Vagina (tissue), 2 donors: ENCODE measurements at places on chromosomes 4 and X.

GRCh38 chrX:97846718-97847237, 963.1 kb downstream of the RPA4 start:
- DNase-seq, result no peak

DNA sequence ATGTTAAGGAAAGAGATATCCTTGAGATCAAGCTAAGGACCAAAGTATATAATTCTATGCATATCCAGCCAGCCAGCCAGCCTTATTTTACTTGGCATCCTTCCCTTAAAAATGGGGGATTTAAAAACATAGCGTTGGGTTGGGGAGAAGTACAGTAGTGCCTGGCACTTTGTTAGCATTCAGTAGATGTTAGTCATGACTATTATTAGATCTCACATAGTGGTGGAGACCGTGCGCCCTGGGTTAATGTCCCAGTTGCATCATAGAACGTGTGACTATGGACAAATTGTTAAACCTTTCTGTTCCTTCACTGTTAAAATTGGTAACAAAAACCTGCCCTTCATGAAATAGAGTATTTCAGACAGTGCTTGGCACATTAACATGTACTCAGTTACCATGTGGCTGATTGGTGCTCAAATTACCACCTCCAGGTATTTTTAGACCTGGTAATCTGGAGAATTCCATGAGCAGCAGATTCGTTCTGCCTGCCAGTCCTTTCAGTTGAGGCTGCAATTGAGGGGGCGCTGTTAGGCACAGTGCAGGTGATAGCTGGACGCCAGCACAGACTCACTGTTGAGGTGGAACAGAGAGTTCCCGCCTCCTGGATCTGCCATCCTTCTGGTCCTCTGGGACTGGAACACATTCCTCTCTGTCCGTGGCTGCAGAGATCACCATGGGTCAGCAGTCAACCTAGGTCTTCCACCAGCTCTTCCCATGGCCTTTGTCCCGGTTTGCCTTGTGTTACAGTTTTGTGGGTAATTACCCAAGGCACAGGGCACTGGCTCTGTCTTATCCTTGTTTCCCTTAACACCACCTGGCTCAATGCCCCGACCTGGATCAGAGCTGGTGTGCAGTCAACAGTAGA, 31.7 kb downstream of the RBBP7 start:
- DNase-seq, result no peak

DNA sequence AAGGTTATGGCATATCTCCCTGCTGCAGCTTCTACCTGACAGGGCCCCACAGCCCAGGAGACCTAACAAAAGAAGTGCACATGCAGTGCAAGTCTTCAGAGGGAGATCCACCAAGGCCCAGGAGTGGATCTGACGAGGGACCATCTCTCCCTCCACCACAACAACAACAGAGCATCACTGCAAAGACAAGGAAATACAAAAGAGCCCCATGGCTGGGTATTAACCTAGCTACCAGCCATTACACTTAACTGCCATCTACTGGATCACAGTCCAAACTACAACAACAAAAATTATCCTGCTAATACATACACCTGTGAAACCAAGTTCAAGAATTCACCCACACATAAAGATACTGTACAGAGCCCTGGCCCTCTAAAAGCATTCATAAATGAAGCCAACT, 280.2 kb upstream of the SLC7A11 start:
- DNase-seq, result no peak

GRCh38 chrX:152819732-152820131, 10.8 kb downstream of the CETN2 start:
- DNase-seq, result no peak

DNA sequence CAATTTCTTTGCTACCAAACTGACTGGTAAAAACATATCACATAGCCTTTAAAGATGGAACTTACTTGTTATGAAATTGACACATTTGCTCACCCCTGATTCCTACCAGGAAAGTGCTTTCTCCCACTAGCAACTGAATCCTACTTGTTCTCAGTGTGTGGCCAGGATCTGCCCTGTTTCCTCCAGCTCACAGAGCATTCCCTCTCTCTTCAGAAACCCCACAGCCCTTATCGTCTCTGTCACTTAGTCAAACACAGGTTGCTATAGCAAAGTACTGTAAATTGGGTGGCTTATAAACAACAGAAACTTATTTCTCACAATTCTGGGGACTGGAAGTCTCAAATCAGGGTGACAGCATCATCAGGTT, 265.2 kb upstream of the BOD1L1 start:
- DNase-seq, result no peak

GRCh38 chr4:140736669-140737343, 19.4 kb downstream of the TBC1D9 start:
- no peak for DNase-seq

- DNase-seq, result no peak
Measured at GRCh38 chr4:60655356-60655755, 544.8 kb upstream of the ADGRL3 start.

- DNase-seq, result no peak
Measured at GRCh38 chr4:146458594-146458993, 63.1 kb downstream of the SLC10A7 start.

- DNase-seq, result no peak
Measured at GRCh38 chr4:152680988-152681603, 1.3 kb upstream of the TMEM154 start.

- DNase-seq, result no peak
Measured at GRCh38 chr4:101345596-101346350, 1.6 kb downstream of the PPP3CA start.

GRCh38 chr4:175070444-175070843, 152.3 kb downstream of the ADAM29 start:
- no peak for DNase-seq

GRCh38 chr4:178296669-178297068, 854.4 kb upstream of the AGA start:
- no peak for DNase-seq

DNA sequence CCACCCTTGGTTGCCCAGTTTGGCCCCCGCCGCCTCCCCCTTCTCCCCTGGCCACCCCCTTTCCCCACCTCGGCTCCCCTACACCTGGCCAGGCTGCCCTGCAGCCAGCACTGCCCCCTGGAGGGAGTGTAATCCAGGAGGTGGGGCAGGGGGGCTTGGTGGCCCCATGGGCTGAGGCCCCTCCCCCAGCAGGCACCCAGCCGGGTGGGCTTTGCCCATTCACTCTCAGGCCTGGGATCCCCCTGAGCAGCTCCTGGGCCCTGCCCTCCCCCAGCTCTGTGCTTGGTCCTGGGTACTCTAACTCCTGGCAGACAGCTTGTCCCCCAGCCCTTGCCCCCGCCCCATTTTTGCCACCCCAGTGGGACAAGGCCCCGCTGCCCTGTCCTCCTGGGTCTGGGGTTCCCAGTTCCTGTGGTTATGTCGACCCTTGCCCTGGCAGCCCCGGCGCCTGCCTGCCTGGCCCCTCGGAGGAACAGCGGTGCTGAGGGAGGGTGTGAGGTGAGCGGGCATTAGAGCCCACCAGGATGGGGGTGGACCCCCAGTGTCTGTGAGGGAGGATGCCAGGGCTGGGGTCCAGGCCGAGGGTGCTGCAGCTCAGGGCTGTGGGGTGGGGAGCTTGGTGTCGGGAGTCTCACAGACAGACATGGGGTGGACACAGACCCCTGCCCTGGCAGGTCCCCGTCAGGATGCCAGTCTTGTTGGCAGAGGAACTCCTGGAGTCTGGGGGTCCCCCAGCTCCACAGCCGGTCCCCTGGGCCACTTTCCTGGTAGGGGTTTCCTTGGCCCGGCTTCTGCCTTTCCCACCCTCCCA, 10.2 kb downstream of the NAT8L start:
- no peak for DNase-seq

DNA sequence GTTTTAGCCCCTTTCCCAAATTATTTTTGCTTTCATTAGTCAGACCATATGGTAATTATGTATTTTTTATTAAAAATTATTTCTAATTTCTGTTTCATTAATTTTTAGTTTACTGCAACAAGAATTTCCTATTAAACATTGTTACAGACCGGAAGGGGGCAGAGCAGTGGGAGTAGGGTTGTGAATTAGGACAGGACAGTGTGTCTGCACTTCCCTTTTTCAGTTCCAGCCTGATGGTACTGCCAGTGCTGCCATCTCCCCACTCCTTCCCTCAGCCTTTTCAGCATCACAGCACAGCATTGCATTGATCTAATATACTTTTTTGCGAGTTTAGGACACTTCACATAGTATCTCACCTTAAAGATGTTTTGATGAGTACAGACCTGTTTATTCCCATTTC, 76.5 kb downstream of the STIM2 start:
- DNase-seq, result no peak

GRCh38 chr4:60345392-60345791, 854.7 kb upstream of the ADGRL3 start:
- no peak for DNase-seq

DNA sequence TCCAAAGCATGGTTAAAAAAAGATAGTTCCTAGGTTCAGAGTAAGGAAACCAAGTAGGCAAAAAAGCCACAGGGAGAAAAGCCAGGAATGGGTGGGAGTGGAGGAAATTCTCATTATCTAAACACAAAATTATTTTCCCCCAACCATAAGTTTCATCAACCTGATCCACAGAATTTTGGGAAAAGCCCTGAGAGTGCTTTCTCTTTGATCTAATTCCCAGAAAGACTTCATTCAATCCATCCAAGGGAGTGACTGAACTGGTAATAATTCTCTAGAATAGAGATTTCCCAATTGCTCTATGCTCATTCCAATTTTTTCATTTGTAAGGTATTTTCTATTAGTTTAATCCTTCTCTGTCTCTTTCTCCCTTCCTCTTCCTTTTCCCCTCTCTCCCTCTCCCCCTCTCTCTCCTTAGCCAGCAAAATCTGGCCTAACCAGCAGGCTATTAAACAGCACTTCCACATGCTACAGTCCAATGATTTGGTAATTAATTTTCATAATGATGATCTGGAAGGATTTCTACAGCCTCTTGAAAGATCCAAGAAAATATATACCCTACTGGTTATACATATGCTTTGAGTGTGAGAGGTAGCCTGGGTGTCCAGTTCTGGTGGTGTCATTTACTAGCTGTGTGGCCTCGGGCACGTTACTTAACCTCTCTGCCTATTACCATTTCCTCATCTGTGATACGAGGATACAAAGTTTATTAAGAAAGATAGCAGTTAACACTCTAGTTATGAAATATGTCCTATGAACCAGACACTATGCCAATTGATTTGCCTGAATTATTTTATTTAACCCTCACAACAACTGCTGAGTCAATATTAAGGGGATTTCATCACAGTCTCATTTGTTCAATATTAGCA, 251.5 kb upstream of the RASGEF1B start:
- no peak for DNase-seq

- no peak for DNase-seq
Measured at GRCh38 chr4:119093042-119093827, 42.4 kb upstream of the MYOZ2 start.

- DNase-seq, result no peak
Measured at GRCh38 chrX:30183554-30183953, 31.8 kb upstream of the MAGEB2 start.

DNA sequence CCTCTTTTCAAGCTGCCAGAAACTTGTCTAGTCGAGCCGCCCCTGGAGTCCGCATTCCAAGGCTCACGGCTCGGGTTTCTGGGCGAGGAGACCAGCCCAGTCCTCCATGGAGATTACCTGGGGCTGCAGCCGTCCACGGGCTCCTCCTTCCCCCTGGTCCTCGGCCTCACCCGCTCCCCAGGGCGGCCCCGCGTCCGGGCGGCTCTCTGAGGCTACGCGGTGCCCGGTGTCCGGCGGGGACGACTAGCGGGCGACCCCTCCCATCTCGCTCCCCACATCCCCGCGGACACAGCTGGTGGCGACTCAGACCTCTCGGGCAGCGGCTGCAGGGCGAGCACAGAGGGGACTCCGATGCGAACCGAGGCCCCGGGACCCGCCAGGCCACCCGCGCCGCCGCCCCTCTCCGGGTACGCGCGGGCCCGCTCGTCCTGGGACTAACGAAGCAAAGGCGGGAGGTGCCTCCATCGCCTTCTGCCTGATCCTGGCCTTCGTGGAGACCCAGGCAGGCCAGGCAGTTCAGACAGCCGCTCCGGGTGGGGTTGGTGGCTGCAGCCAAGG, 159.4 kb downstream of the TRAM1L1 start:
- no peak for DNase-seq

DNA sequence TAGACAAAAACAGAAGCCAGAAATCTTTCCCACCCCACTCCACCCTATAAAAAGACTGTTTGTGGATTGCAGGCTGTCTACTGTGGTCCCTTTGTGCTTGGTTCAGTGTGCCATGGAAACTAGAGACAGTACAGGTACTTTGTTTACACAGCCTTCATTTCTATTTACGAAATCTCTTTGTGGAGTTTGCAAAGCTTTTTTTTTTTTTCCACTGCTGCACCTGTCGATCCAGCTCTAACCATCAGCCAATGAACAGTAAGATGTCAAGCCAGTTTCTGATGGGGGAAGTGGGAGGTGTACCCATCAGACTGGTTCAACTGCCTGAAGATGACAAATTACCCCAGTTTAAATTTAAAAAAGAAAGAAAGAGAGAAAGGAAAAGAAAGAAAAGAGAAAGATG, 20.2 kb upstream of the LRBA start:
- DNase-seq, result no peak

DNA sequence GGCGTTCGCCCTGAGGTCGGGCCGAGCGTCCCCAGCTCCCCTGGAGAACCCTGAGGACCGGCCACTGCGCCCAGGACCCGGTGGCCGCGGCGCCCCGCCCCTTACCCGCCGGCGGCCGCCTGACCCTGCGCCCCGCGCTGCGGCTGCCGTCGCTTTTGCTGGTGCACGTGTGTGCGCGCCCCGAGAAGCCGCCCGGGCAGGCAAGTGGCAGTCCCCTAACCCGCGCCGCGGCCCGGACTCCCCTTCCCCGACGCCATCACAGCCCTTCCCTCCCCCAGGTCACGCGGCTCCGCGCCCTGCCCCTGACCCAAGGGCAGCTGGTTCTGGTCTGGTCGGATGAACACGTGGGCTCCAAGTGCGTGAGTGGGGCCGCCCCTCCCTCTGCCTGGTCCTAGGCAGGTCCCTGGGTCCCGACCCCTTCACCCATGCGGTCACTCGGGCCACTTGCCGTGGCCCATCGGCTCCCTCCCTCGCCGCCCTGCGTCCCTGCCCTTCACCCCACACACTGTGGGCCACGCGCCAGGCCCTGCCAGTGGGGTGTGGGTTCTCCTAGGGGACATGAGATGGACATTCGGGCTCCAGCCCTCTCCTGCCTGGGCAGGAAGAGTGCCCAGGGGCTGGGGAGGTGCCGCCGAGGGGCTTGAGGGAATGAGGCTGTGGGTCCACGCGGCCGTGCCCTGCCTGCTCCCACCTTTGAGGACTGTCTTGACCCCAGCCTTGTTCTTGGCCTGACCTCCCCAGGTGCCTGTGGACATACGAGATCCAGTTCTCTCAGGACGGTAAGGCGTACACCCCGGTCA, 8.0 kb upstream of the FGFRL1 start:
- DNase-seq, result no peak

GRCh38 chrX:9610771-9611392, 146.0 kb downstream of the TBL1X start:
- DNase-seq, result no peak

- no peak for DNase-seq
Measured at GRCh38 chrX:140710710-140711109, 1.2 kb downstream of the LINC00632 start.

GRCh38 chr4:3122081-3122563, 47.6 kb downstream of the HTT start:
- DNase-seq, result no peak

DNA sequence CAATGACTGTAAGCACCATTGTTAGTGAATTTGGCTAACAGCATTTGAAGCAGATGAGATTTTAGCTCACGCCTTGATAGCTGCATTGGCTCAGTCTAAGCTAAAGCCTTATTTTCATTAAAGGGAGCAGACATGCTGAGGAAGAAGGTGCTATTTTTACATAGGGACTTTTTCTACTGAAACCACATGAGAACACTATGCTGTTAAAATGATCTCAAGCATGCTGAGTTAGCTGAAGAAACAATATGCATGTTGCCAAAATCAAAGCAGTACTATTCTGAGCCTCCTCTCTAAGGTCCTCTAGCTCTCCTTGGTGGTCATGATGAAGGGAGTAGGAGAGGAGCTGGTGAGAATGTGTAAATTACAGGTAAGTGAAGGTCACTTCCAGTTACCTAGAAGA, 134.4 kb upstream of the JADE1 start:
- no peak for DNase-seq
